ENCODE measurements at places on chromosomes 2 and 18.

- peak; percentile 42 for DNase-seq
Observed at GRCh38 chr2:158904627-158905177, 63.7 kb upstream of the TANC1 start.

- no peak for DNase-seq
Observed at GRCh38 chr18:10659000-10659399, 133.2 kb downstream of the NAPG start.

- no peak for DNase-seq
Observed at GRCh38 chr18:3122851-3123250, 96.9 kb downstream of the MYOM1 start.

- no peak for DNase-seq
Observed at GRCh38 chr2:197867033-197867432, 62.6 kb downstream of the PLCL1 start.

GRCh38 chr2:74357627-74358026 lies 14.4 kb upstream of the SLC4A5 start:
- DNase-seq = no peak

DNA sequence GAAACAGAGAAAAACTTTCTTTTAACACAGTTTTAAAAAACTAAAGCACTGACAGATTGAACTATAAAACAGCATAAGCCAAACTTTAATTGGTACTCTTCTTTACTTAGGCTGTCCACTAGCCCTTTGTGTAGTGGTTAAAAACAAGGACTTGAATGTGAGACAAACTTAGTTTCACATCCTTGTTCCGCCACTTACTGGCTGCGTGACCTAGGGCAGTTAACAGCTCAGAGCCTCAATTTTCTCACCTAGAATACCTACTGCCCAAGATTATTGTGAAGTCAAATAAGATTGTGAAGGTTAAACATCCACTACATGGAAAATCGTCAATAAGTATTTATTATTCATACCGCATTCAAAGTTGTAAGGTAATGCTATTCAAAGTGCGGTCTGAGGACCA lies 2.0 kb downstream of the WDR35 start:
- no peak for DNase-seq

DNA sequence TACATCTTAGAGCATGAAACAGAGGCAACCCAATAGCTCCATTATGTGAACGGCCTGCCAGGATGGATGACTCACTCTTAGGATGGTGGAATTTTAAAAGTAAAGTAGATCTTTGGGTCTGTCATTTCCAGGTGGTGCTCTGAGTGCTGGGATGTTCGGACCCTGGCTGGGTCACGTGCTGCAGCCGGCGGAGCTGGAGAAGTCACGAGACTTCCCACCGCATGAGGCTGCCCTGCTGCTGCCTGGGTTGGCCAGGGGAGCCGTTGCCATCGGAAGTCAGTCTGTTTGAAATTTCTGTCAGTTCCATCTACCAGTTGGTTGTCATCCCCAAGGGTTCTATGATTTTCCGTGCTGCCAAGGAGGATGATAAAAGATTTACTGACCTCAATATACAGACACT lies 93.3 kb upstream of the ALKAL2 start:
- DNase-seq = no peak
